ENCODE measurements at places on chromosomes 4 and X. TPM values are rescaled to one million over a fixed set of nuclear protein-coding genes. Genes with fewer than 3 reads are reported as not detected.

DNA sequence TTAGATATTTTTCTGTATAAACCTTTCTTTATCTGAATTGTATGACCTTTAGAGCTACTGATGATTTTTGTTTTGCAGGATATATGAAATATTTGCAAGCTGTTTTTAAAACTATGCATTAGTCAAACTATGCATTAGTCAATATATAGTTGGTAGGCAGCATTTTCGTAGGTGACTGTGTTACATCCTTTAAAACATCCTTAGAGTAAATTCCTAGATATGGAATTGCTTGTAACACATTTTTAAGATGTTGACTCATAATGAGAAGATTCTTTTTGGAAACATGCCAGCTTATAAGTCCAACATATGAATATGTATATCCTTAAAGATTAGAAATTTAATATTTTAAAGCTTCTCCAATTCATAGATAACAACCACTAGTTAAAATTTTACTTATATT, 1768.5 kb downstream of the PCDH7 start:
- DNase-seq: no peak

GRCh38 chr4:76624241-76624681, 189.2 kb downstream of the SHROOM3 start:
- no peak for DNase-seq

The HS6ST2 gene
- not detected for total RNA-seq

GRCh38 chr4:71609651-71610050, 174.2 kb downstream of the GC start:
- DNase-seq: no peak

The HUWE1 gene
- 219 TPM for total RNA-seq

DNA sequence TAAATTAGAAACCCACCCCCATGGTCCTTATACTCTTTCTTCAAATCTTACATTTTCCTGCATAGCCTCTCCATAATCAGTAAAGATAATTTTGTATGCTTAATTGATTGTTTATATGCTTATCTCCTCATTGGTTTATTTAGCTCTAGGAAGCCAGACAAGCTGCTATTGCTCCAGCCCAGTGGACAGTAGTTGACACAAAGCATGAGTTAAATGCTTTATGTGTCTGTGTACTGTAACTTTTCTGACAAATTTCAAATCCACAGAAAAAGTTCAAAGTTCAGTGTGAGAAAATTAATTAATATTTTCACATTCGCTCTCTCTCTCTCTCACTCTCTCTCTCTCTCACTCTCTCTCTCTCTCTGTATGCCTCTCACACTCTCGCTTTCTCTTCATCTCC, 181.7 kb downstream of the GABRB1 start:
- DNase-seq: no peak

GRCh38 chr4:89129080-89129640, 17.8 kb downstream of the TIGD2 start:
- DNase-seq: no peak

DNA sequence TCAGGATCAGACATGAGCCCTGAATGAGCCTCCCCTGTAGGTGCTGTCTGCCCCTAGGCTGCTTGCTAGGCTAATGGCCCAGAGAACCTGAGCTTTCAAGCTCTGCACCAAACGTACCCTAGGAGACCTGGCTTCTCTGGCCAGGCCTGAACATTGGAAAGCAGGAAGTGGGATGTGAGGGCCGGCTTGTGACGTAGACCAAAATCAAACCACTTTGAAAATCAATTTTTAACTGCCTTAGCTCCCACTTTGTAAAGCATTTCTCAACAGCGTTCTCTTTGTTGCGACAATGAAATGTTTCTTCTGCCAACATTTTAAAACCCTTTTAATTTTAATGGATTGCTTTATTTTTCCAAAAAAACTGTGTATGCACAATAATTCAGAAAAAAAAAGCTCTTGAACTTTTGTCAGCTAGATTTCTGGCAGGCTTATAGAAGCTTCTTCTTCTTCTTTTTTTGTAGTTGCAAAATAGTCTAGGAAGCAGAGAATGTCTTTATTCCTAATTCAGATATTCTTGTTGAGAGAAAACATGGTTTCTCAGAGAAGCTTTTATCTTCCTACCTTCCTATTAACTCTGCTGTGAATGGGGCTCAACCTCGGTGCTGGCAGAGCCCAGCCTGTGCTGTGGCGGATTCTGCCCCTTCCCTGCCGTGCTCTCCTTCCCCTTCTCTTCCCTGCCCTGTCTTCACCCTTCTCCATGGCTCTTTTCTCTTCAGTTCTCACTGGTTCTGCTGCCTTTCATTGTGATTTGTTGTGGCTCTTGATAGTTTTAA, 145.2 kb upstream of the SFRP2 start:
- DNase-seq: no peak
